ENCODE measurements at places on chromosomes 7 and 10. TPM values are rescaled to one million over a fixed set of nuclear protein-coding genes. Genes with fewer than 3 reads are reported as not detected.
A peak's percentile ranks its signal among the peaks of the same experiment; 100 is the strongest.

- DNase-seq, result no peak
These were observed 21.1 kb downstream of the CRPPA start for GRCh38 chr7:16399916-16400892.

Gene VSTM4
- total RNA-seq, result 46.6 TPM

DNA sequence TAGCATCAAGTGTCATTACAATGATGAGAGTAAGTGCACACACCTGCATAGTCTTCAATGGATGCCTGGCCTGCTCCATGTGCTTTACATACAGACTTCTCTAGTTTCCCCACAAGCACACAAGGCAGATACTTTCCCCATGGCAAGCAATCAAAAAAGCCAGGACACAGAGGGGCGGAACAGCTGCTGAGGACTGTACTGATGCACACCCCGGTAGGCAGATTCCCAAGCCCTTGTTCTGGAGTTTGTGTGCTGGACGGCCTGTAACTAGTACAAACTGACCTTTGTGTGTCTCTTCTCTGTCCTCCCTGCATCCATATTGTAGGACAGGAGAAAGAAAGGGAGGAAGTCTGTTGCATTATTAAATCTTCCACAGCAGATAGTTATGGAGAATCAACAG lies 25.8 kb downstream of the UBE2D4 start:
- no peak for DNase-seq

DNA sequence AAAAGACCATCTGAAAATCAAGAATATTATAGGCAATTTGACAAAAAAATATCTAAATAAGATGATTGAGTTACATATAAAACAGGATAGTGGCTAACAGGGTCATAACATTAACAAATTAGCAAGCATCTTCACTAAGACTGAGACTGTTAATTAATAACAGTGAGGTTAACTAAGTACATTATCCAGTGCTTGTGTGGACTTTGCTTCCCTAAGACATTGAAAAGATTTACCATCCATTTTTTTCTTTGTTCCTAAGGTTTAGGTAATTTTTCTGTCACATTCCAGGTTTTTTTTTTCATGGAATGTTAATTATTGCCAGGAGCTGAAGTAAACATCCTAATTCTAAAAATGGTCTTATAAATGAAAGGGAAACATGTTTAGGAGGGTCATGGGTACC lies 227.6 kb downstream of the ANKRD7 start:
- no peak for DNase-seq

Gene ZC3HAV1
- total RNA-seq, result 39.7 TPM

DNA sequence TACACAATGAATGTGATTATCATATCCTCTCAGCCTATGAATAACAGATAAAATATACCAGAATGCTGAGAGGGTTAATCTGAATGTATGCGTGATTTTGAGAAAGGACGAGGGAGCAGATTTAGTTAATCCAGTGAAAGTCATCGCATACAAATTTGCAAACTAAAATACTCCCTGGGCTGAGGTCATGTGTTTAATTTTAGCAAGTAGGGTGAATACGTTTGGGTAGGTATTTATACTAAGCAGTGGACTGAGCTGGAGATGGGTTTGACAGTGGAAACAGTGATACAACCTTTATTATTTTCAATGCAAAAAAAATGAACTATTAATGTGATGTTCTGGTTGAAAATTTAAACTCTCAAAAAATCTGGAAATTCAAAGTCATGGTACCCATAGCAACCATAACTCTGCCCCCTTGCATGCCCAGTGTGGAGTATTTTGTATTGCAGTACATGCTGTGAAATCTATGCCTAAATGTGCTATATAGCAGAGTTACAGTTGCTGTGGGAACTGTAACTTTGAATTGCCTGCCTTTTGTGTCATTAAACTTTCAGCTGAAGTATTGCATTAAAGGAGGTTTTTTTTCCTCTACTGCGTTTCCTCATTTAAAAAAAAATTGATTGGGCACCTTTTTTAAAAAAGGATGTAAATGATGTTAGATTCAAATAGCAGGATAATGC lies 9.5 kb upstream of the ARID5B start:
- DNase-seq, result no peak

DNA sequence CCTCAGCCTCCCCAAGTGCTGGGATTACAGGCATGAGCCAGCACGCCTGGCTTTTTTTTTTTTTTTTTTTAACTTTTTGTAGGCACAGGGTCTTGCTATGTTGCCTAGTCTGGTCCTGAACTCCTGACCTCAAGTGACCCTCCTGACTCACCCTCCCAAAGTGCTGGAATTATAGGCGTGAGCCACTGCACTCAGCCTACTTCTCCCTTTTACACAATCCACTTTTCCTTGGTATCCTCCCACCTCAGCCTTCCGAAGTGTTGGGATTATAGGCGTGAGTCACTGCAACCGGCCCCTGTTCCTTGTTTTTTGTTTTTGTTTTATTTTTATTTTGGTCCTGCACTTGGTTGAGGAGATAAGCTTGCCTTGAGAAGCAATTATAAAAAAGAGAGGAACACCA lies 75.9 kb upstream of the KMT2C start:
- no peak for DNase-seq

DNA sequence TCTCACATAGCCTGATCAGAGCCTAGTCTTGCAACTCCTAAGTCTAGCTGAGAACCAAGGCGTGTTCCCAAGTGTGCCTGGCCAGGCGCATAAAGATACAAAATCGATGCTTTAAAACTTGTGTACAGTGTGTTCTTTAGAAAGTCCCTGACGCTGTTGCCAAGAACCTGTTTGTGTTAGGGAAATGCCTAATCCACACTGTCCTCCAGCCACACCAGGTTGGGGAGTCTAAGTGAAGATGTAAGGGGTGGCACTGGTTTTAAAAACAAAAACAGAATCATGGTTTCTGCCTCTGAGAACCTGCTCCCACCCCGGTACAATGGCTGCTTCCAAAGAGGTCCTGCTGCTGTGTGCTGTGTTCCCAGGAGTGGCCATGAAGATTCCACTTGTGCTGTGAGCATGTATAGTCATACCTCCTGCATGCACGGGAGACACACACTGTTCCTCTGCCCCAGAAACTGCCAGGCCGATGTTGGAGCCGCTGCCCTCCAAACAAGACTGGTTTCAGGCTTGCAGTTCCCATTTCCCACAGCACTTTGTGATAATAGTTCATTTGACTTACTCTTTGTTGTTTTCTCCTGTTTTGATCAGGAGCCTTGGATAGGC lies 88.5 kb downstream of the CCNY start:
- DNase-seq, result peak; percentile 24

DNA sequence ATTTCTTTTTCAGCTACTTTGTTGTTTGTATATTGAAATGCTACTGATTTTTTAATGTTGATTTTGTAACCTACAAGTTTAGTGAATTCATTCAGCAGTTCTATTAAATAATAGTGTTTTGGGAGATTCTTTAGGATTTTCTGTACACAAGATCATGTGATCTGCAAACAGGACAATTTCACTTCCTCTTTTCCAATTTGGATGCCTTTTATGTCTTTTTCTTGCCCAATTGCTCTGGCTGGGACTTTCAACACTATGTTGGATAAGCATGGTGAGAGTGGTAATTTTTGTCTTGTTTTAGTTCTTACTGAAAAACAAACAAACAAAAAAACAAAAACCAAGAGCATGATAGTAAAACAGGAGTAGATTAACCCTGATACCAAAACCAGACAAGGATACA lies 316.2 kb downstream of the ATRNL1 start:
- no peak for DNase-seq

DNA sequence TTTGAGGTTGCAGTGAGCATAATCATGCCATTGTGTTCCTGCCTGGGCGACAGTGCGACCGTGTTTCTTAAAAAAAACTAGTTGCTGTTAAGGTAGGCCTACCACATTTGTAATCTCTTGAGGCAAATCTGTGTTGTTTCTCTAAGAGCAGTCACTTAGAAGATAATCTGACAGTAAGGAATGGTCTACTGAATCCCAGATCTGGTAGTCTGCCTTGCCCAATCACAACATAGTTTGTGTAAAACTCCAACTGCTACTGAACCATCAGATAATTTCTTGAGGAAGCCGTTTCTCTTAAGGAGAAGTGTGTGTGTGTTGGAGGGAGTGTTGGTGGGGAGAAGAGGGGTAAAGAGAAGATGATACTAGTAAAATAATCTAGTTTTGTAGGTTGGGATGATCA lies 5.0 kb downstream of the NRF1 start:
- DNase-seq, result no peak

- DNase-seq, result no peak
These were observed 90.3 kb downstream of the JMJD1C start for GRCh38 chr10:63375458-63375857.

DNA sequence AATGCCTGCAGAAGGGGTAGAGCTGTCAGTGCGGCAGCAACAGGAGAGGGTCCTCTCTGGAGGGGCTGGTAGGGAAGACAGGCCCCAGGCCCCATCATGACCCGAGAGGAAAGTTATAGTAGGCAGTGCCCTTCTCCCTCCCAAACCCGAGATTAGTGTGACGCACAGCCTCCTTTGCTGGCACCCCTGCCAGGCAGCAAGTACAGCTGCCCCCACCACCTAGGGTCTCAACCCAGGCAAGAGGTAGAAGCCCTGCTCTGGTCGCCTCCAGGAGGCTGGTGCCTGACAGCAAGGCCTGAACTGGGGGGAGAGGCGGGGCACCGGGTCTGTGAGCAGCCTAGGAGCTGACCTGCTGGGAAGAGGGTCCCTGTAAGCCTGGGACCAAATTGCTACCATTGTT lies 15.5 kb downstream of the LOXL4 start:
- no peak for DNase-seq

Gene PPP1R9A
- total RNA-seq, result 22.4 TPM

Gene ACBD5
- total RNA-seq, result 21.2 TPM

Gene ITIH5
- total RNA-seq, result 24.3 TPM

DNA sequence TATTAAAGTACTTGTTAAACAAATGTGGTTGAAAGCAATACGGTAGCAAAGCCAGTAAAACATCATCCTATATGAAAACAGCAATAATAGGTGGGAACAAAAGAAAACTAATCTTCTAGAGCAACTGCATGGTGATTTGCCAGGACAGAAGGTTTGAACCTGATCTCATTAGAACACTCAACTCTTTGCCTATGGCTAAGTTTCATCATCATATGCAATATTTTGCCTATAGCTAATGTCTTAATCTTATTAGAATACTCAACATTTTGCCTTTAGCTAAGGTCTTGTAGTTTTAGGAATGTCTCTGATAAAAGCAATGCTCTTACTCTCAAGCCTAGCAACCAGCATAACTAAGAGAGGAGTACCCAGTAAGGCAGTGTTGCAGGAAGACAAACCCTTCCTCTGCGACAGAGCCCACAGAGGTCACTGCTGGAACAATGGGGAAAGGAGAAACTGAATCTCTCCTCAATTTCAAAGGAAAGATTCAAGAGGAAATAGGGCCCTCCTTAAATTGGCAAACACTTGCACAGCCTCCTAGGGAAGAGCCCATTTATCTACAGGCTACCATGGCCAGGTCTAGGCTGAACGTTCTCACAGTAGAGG lies 38.3 kb downstream of the CADPS2 start:
- no peak for DNase-seq

GRCh38 chr7:88545663-88546062 lies 213.8 kb upstream of the ZNF804B start:
- no peak for DNase-seq

GRCh38 chr7:32533276-32534029 lies 38.2 kb downstream of the AVL9 start:
- no peak for DNase-seq

DNA sequence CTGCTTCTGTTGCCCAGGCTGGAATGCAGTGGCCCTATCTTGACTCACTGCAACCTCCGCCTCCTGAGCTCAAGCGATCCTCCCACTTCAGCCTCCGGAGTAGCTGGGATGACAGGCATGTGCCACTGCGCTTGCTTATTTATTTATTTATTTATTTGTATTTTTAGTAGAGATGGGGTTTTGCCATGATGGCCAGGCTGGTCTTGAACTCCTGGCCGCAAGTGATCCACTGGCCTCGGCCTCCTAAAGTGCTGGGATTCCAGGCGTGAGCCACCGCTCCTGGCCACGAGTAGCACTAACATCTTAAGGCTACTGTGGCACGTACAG lies 70.9 kb downstream of the CARD11 start:
- DNase-seq, result no peak

Gene CREB5
- 7.1 TPM for total RNA-seq

GRCh38 chr10:29105516-29106215 lies 183.2 kb upstream of the LYZL1 start:
- DNase-seq, result no peak

Gene DDX50
- 48.5 TPM for total RNA-seq

Gene NEUROD6
- not detected for total RNA-seq

Gene COL13A1
- 3.6 TPM for total RNA-seq

DNA sequence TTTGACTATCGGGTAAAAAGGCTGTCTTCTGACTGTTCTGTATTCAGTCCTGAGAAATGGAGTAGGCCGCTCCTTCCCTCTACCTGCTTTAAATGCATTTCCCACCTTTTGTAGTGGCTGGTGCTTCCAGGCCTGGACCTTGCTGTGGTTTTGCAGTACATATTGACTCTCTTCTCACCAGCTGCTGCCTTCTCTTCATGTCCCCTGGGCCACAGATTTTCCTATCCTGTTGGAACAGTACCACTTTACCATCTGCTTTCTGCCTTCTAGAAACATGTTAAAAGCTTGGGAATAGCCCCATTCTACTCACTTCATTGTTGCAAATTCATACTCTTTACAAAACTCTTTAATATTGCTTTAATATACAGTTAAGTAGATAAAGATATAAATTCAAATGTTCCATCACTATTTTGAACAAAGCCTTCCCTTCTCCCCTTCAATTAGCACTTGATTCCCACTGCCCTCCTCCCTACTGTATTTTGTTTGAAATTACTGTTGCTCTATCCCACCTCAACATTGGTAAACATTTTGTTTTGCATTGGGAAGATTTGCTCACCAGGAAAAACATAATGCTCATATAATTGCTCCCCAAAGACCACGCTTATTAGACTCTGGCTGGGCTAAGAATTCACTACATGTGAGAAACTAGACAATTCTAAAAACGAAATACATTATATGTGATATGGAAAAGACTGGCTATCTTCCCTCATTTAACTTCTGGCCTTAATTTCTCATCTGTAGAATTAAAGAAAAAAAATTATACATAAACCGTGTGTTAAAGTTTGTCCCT lies 17.3 kb upstream of the SEMA3C start:
- no peak for DNase-seq

DNA sequence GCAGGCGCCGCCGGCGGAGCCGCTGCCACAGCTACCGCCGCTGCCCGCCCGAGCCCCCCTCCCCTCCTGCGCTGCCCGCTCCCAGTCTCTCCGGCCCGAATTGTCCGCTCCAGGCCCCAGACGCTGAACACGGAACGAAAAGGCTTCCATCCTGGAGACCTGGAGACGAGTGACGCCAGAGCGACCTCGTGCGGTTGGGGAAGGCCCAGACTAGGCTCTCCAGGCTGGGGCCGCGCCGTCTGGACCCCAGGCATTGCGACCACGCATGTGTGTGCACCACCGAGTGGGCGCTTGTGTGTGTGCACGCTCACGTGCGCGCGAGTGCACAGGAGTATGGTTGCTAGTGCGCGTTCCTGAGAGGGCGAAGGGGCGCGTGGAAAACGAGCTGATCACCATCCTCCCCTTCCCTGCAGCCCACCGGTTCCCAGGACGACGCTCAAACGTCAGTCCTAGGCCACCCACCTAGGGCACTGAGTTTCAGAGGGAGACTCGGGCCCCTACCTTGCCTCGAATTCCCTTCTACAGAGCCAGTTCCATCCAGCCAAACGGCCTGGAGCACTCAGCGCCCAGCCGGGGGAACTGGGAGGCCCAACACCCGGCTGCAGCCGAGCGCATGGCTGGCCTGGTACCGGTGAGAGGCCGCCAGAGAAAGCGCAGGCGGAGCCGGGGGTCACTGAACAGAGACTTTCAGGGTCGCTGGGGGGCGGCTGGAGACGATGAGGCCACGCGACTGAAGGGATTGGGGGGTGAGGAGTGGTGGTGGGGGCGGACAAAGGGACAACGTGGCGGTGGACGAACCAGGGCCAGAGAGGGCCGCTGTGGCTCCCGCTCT lies 11.6 kb downstream of the LBX1 start:
- DNase-seq, result no peak

Measured in uterus (tissue), 4 donors.